ENCODE measurements at places on chromosomes 1 and 21.

- no peak for DNase-seq
Measured at GRCh38 chr1:109902204-109902985, 8.3 kb upstream of the CSF1 start.

GRCh38 chr1:79688932-79689331 is 682.4 kb upstream of the ADGRL4 start:
- no peak for DNase-seq

DNA sequence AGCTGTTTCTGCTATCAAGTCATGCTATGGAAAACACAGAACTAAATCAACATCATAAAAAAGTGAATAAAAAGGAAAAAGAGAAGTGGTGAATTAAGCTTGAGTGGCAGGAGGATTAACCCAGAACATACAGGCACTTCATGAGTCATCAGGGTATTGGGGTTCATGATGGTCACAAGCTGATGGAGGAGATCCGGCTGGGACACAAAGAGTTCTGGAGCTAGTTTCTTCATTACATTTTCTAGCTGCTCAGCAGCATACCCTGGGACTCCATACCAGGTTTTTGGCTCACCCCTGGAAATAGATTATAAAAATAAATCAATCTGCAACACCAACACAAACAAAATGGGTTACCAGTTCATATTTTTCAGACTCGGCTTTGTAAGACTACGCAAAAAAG is 42.5 kb upstream of the SYT2 start:
- DNase-seq: no peak

- no peak for DNase-seq
Measured at GRCh38 chr1:230786385-230786753, 39.2 kb downstream of the CAPN9 start.

GRCh38 chr1:169049258-169049938 is 57.1 kb upstream of the ATP1B1 start:
- DNase-seq: peak; percentile 52

GRCh38 chr1:7611421-7612010 is 159.6 kb upstream of the VAMP3 start:
- no peak for DNase-seq

- DNase-seq: no peak
Measured at GRCh38 chr21:44473915-44474555, 18.7 kb downstream of the LRRC3 start.

DNA sequence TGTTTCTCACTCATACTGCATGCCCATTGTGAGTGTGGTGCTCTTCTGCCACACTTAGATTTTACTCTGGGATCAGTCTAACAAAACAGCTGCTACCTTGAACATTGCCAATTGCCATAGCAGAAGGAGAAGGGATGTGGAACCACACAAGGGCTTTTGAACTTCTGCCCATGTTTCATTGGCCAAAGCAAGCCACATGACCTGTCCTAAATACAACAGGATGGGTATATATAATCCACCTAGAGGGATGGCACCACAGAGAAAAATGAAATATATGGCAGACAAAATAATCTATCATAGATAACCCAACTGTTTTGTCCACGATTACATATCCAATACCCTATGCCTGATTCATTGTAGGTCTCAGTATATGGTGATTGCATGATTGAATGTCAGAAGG is 26.3 kb downstream of the PDE4B start:
- DNase-seq: no peak

DNA sequence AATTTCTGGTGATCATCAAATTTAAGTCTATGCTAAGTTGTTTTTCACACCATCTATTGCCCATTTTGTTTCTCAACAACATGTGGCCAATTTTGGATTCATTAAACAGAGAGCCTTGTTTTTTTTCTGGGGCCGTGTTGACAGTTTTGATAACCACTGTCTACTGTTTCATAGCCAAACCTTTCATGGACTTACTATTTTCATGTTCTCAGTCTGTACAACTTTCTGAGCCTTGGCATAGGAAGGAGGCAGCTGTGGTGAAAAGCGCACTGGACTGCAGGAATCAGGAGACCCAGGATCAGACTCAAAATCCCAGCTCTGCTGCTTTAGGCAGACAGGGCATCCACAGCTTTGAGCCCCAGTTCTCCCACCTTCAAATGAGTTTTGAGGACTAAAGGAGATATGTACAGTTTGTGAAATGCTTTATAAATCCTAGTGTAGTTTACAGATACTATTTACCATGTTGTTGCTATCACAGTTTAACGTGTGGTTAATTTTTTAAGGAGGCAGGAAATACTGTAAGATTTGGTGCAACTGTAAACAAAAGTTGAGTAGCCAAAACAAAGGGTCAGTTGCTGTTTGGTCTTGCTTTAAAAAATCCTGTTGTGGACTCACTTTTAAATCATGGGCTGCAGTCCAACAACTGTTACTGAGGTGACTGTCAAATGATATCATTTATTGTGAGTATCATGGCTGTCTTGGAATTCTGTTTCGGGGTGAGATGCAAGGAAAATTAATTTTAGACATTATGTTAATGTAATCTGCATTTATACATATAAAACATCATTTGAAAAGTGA is 2.9 kb downstream of the MACO1 start:
- DNase-seq: no peak

DNA sequence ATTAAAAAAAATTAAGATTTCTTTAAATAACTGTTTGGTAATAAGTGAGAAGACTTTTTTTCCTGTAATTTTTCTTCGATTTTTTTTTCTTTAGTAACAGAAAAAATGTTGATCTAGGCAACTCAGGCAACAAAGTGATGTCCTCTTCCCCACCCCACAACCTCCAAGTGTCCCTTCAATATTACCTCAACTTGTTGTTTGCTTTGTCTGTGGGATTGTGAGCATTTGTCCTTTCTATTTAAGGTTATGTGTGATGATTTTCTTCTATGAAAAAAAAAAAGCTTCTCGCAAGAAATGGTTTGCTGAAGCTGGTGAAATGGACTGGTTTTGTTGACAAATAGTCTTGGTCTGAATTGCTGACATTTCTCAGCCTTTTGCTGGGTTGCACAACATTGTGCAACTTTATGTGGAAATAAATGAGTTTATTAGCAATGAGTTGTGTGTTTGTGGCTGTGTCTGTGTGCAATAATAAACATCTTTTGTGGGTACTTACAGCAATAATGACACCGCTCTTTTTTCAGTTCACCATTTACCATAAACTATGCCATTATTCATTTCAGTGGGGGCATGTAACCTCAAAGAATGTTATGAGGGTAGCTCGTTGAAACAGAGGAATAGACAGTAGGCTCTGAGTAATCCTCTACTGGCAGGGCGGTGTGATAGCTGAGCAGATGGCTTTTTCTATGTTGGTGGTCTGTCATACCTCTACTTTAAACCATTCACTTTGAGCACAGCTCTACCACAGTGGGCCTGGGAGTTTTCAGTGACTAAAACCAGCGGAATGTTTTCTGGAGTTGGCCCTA is 218.4 kb downstream of the HLX start:
- DNase-seq: no peak

DNA sequence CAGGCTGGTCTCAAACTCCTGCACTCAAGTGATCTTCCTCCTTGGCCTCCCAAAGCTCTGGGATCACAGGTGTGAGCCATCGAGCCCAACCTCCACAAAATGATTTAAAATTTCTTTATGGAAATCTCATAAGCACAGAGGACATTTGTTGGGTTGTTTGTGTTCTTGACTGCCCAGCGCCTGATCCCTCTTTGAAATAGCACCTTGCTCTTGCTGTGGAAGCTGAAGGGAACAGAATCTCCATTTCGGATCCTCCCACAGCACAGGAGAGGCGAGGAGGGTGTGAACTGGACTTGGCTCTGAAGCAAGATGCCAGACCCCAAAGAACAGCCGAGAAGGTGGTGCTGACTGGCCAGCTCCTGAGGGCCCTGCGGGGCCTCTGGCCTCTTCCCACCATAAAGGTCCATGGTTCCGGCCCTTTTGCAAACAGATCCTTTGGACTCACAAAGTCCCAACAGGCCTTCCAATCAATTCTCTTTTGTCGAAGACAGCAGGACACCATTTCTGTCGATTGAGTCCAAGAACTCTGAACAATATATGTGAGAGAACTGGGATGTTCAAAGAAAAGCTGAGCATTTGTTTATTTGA is 45.6 kb upstream of the COA6 start:
- DNase-seq: no peak

- no peak for DNase-seq
Measured at GRCh38 chr1:168472223-168472622, 71.6 kb downstream of the XCL2 start.
